Lower lobe of right lung (tissue), 2 donors: ENCODE measurements at places on chromosomes 7 and 10. TPM values are rescaled to one million over a fixed set of nuclear protein-coding genes. Genes with fewer than 3 reads are reported as not detected.

DNA sequence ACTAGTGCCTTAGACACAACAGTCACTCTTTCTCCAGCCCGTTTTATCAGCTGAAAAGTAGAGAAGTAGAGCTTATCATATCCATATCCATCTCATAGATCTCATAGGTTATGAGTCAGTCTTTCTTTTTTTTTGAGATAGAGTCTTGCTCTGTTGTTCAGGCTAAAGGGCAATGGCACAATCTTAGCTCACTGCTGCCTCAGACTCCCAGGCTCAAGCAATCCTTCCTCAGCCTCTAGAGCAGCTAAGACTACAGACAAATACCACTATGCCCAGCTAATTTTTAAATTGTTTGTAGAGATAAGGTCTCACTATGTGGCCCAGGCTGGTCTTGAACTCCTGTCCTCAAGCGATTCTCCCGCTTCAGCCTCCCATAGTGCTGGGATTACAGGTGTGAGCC lies 2.5 kb upstream of the PARD3 start:
- H3K4me3 ChIP-seq, result no peak overlapping the region
- DNase-seq, result no peak
- H3K27ac ChIP-seq, result no peak overlapping the region
- H3K36me3 ChIP-seq, result no peaks in the 10 kb centered on the region

The SEMA3D gene
- total RNA-seq, result 8.0 TPM

- H3K27ac ChIP-seq, result peak overlapping the region; percentile 77
- DNase-seq, result no peak
- peak overlapping the region; percentile 24 for H3K4me3 ChIP-seq
- no peaks in the 10 kb centered on the region for H3K36me3 ChIP-seq
Measured at GRCh38 chr10:96269438-96270300, 1.7 kb downstream of the BLNK start.

DNA sequence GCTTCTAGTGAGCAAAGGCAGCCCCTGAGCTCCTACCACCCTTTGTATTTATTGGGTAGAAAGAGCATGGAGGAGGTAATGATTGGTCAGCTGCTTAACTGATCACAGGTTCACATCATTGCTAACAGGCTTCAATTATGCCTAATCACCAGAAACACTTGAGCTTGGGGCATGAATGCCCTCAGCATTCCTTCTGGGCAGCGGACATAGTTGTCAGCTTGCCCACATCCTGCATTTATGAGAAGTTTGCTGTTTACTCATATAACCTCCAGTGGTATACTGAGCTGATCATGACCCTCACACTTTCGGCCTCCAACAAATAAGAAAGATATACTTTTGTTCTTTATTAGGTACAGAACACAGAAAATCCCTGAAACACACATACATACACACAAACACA lies 140.3 kb upstream of the ODAD2 start:
- no peaks in the 10 kb centered on the region for H3K27me3 ChIP-seq
- H3K36me3 ChIP-seq, result no peaks in the 10 kb centered on the region
- no peak overlapping the region for H3K4me3 ChIP-seq
- DNase-seq, result no peak
- no peaks in the 10 kb centered on the region for H3K4me1 ChIP-seq
- H3K27ac ChIP-seq, result no peak overlapping the region

The DNAAF5 gene
- total RNA-seq, result 22.4 TPM

GRCh38 chr10:32204606-32205005 lies 142.4 kb downstream of the EPC1 start:
- no peaks in the 10 kb centered on the region for H3K27me3 ChIP-seq
- no peaks in the 10 kb centered on the region for H3K4me1 ChIP-seq
- no peak for DNase-seq
- H3K27ac ChIP-seq, result no peak overlapping the region
- no peak overlapping the region for H3K4me3 ChIP-seq
- no peaks in the 10 kb centered on the region for H3K36me3 ChIP-seq

The COL17A1 gene
- 0.32 TPM for total RNA-seq

DNA sequence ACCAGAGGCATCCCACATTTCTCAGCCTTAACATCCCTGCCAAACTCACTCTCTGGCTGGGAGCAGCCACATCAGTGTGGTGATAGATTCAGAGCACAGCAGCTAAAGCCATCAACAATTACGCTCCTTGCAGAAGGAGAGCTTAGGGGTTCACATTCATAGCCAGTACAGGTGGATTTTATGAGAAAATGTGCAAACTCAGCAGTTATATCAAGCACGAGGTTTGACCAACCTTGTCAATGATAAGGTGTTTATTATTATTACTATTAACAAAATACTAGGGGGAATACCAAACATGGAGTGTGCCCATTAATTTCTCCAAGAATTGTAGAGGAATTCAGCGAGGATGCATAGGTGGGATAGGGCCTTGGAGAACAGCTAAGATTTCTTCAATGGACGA lies 362.3 kb downstream of the WDR11 start:
- no peak for DNase-seq
- no peaks in the 10 kb centered on the region for H3K36me3 ChIP-seq
- no peaks in the 10 kb centered on the region for H3K27me3 ChIP-seq
- H3K27ac ChIP-seq, result no peak overlapping the region
- no peaks in the 10 kb centered on the region for H3K4me1 ChIP-seq

DNA sequence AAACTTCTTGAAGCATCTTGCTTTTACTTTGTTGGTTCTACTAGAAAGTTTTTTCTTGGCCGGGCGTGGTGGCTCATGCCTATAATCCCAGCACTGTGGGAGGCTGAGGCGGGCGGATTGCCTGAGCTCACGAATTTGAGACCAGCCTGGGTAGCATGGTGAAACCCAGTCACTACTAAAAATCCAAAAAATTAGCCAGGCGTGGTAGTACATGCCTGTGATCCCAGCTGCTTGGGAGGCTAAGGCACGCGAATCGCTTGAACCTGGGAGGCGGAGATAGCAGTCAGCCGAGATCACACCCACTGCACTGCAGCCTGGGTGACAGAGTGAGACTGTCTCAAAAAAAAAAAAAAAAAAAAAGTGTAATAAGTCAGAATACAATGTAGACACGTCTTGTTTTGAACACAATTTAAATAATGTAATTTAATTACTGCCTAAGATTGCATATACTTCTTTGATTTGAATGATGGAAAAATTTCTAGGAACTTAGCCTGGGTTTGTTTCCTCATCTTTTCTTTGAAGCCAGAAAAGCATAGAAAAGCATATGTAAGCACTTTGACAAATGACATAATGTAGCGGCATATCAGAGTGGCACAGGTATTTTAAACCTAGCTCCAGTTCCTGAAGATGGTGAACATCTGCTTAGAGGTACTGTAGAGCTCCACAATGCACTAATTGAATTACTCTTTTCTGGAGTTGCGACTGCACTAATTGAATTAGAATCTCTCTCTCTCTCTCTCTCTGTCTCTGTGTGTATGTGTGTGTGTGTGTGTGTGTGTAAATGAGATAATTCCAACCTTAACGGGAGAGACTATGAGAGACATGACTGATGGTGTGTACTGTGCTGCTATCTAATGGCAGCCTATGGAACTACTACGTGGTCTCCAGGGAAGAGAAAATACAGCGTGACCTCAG lies 87.8 kb downstream of the BTRC start:
- DNase-seq, result no peak
- H3K27ac ChIP-seq, result no peak overlapping the region
- no peak overlapping the region for H3K4me3 ChIP-seq
- no peaks in the 10 kb centered on the region for H3K4me1 ChIP-seq

DNA sequence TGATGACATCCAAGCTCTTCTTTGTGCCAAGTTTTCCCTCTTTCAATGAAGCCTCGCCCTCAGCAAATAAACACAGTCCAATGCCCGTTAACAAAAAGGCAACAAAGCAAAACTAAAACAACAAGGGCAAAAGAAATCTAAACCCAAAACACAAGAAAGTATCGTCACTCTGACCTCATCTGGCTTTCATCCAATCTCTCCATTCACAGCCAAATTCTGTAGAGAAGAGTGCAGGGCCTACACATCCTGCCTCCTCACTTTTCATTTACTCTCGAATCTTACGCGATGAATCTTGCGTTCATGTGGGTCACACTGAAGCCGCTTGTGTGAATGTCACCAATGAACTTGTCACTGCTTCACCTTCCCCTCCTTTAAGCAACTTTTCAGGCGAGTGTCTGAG lies 15.9 kb upstream of the AKR1E2 start:
- H3K36me3 ChIP-seq, result no peaks in the 10 kb centered on the region
- H3K27me3 ChIP-seq, result no peaks in the 10 kb centered on the region
- H3K4me3 ChIP-seq, result no peak overlapping the region
- no peak overlapping the region for H3K27ac ChIP-seq
- H3K4me1 ChIP-seq, result peaks cover 3% of the 10 kb centered on the region
- DNase-seq, result no peak

The AKR1E2 gene
- 11.3 TPM for total RNA-seq

The ELN gene
- 83.3 TPM for total RNA-seq

GRCh38 chr10:80497187-80498077 lies 40.3 kb upstream of the SH2D4B start:
- peak overlapping the region; percentile 83 for H3K27ac ChIP-seq
- no peak overlapping the region for H3K4me3 ChIP-seq
- peak; percentile 67 for DNase-seq
- H3K27me3 ChIP-seq, result no peaks in the 10 kb centered on the region
- peaks cover 98% of the 10 kb centered on the region for H3K4me1 ChIP-seq

The CCL26 gene
- total RNA-seq, result not detected

DNA sequence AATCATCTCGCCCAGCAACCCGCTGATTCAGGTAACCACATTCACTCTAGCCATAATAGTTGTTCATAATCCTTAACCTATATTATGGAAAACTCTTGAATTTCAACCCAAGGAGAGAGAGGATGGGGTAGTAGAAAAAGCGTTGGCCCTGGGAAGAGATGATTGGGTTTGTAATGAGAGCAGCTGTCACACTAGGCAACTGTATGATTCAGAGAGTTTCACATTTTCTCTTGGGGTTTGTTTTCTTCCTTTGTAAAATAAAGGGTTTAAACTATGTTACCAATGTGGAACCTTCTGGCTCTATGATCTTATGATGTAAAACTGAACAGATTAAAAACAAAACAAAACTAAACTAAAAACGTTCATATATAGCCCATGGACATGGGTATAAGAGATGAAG lies 705.2 kb upstream of the IGFBP3 start:
- H3K36me3 ChIP-seq, result no peaks in the 10 kb centered on the region
- H3K4me3 ChIP-seq, result no peak overlapping the region
- no peaks in the 10 kb centered on the region for H3K4me1 ChIP-seq
- no peak for DNase-seq
- no peaks in the 10 kb centered on the region for H3K27me3 ChIP-seq

The AGR3 gene
- total RNA-seq, result 105 TPM

GRCh38 chr7:27082171-27082570 lies 13.6 kb downstream of the HOXA1 start:
- H3K27ac ChIP-seq, result no peak overlapping the region
- no peaks in the 10 kb centered on the region for H3K36me3 ChIP-seq
- H3K4me3 ChIP-seq, result no peak overlapping the region

GRCh38 chr7:106927536-106927935 lies 62.5 kb downstream of the PIK3CG start:
- no peak overlapping the region for H3K4me3 ChIP-seq
- no peaks in the 10 kb centered on the region for H3K36me3 ChIP-seq
- no peak for DNase-seq
- no peaks in the 10 kb centered on the region for H3K27me3 ChIP-seq
- no peaks in the 10 kb centered on the region for H3K4me1 ChIP-seq

The CYP51A1 gene
- 129 TPM for total RNA-seq

The RTKN2 gene
- 109 TPM for total RNA-seq

DNA sequence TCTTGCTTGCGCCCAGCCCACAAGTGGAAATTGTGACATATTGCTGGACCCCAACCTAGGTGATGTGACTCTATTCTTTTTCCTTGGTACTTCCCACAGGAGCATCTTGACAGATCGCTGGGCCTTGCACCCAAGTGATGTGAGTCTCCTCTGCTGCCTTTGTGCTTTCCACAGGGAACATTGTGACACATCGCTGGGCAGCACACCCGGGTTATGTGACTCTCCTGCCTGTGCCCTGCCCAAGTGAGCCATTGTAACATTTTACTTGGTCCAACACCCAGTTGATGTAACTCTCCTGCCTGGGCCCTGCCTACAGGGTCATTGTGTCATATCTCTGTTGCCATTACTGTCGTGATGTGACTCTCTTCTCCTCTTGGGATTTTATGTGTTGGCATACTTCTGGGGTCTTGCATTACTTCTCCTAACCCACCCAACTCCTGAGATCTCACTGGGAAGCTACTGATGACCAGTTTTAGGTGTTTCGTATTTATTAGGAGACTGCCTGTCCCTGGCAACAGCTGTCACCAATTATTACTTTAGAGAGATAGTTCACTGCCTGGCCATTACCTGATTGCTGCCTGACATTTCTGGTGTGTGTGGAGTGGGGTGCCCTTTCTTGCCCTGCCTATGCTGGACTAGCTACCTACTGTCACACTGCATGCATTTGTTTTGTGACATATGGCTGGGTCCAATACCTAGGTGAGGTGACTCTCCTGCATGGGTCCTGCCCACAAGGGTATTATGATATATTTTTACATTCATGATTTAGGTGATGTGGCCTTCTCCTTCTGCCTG lies 45.4 kb upstream of the ZNF680 start:
- H3K27ac ChIP-seq, result no peak overlapping the region
- H3K36me3 ChIP-seq, result no peaks in the 10 kb centered on the region
- no peak overlapping the region for H3K4me3 ChIP-seq
- DNase-seq, result no peak
- no peaks in the 10 kb centered on the region for H3K27me3 ChIP-seq

The NCF1 gene
- total RNA-seq, result 50.8 TPM

The BTRC gene
- 17.3 TPM for total RNA-seq

The FAM221A gene
- total RNA-seq, result 10.3 TPM

- H3K36me3 ChIP-seq, result no peaks in the 10 kb centered on the region
- peaks cover 28% of the 10 kb centered on the region for H3K27me3 ChIP-seq
- H3K4me1 ChIP-seq, result peaks cover 10% of the 10 kb centered on the region
- no peak overlapping the region for H3K4me3 ChIP-seq
- no peak overlapping the region for H3K27ac ChIP-seq
Measured at GRCh38 chr10:786633-787474, 97.4 kb upstream of the DIP2C start.

DNA sequence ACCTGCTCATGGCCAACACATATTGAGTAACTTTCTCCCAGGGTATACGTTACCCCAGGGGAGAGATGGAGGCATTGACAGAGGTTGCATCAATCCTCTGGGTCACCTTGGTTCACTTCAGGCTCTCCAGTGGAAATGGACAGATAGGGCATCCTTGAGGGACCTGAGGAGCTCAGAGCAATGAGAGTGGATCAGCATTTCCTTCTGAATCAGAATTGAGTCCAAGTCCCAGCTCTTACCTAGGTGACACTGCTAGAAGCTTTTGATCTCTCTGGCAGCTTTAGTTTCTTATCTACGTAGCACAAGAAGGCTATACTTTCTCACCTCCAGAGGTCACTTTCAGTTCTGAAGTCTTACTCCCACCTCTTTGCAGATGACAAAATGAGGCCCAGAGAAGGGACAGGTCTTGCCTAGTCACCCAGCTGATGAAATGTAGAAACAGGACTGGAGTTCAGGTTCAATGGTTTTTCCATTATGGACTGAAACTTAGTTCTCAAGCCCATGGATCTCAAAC lies 35.2 kb downstream of the PANK1 start:
- DNase-seq, result no peak
- no peak overlapping the region for H3K27ac ChIP-seq
- no peak overlapping the region for H3K4me3 ChIP-seq
- no peaks in the 10 kb centered on the region for H3K36me3 ChIP-seq
- H3K4me1 ChIP-seq, result no peaks in the 10 kb centered on the region
